ENCODE measurements at places on chromosomes 5 and 9.

- DNase-seq, result no peak
Measured at GRCh38 chr9:123883634-123884033, 46.3 kb downstream of the DENND1A start.

GRCh38 chr5:43412156-43412555 is at the start of gene CCL28:
Gene CCL28 (minus strand): TSS chr5:43412391. CDS start chr5:43412316, 75 bp downstream.
- no peak for DNase-seq

DNA sequence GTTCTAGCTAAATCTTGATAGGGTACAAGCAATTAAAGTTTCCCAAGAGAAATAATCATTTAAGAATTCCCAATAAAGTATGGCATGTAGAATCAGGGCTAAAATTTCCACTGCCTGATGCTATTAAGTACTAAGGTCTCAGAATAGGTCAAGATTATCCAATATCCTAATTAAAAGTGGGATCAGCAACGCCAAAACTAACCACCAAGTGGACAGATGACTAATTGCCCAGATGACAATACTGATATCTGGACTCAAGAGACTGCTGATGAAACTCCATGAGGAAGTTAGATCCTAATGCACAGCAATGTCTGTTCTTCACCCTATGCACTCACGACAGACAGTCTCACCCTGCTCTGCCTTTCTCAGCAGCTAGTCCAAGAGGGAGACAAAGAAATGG is 14.3 kb downstream of the DEPDC1B start:
- no peak for DNase-seq

DNA sequence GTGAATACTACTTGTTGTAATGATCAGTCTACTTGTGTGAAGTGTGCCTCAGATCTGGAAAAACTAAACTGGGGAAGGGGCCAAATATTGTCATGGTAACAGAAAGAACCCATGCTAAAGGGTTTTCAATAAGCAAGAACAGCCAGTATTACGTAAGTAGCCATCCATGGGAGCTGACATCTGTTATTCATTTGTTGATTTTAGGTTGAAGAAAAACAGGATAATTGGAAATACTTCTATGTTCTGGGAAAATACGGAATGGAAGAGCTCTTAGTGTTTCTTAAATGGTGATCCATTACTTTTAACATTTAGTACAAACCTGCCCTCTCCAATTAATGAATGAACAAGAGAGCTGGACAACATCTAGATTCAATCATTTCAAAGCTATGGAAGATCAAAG is 485.8 kb downstream of the NTRK2 start:
- DNase-seq, result peak; percentile 39

- DNase-seq, result no peak
Measured at GRCh38 chr9:137664676-137665075, 45.9 kb downstream of the EHMT1 start.

- peak; percentile 26 for DNase-seq
Measured at GRCh38 chr9:5186416-5187169, 1.2 kb upstream of the INSL6 start.

DNA sequence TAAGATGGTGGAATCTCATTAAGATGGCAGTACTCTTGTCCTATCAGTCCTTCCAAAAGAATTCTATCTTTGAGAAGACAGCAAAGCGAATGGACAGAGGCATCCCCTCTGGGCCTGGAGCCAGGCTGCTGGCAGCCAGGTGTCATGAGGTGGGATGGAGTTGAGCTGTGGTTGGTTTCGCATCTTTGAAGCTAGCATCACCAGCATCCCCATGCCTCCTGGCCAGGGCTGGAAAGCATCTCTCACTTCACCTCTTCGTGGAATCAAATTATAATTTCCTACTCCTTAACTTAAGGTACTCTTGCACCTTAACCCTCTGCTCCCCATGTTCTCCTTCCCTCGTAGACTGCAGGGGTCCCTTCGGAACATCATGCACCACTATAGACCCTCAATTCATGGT is 248.3 kb downstream of the GADD45G start:
- no peak for DNase-seq

DNA sequence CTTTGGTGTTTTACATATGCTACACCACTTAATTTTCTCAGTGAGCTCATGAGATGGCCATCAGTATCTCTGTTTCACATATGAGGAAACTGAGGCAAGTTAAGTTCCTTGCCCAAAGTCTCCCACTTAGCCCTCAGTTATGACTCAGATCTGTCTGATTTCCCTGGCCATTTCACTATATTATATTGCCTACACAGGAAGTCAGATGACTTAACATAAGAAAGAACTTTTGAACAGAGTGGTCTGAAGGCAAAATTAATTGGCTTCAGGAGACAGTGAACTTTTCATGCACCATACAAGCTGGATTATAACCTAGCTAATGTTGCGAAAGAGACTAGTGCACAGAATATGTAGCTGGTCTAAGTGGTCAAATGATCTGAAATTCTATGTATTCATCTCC is 221.6 kb downstream of the NFIB start:
- no peak for DNase-seq

DNA sequence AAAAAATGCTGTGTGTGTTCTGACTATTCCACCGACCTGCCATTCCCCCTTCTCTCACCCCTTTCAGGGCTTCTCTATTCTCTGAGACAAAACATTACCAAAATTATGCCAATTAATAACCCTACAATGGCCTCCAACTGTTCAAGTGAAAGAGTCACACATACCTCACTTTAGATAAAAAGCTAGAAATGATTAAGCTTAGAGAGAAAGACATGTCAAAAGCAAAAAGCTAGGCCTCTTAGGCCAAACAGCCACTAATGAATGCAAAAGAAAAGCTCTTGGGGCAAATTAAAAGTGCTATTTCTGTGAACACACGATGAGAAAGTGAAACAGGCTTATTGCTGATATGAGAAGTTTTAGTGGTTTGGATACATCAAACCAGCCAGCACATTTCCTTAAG is 279.6 kb upstream of the GRAMD2B start:
- DNase-seq, result no peak

DNA sequence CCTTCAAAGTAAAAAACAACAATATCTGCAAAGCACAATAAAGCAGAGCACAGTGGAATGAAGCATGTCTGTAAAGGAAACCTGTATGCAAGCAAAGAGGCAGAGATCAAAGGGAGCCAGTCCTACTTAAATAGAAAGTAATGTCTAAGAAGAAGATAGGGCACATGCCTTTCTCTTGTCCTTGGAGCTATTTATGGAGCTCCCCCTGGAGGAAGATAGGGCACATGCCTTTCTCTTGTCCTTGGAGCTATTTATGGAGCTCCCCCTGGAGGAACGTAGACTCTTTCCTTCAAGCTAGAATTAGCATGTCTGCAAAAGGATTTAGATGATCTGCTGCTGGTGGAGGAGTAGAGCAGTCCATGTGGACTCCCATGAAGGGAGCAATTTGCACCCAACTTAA is 168.1 kb upstream of the RASEF start:
- no peak for DNase-seq

- DNase-seq, result no peak
Measured at GRCh38 chr9:89436326-89436725, 61.6 kb downstream of the SEMA4D start.

- DNase-seq, result no peak
Measured at GRCh38 chr9:87073692-87074091, 126.4 kb upstream of the GAS1 start.

DNA sequence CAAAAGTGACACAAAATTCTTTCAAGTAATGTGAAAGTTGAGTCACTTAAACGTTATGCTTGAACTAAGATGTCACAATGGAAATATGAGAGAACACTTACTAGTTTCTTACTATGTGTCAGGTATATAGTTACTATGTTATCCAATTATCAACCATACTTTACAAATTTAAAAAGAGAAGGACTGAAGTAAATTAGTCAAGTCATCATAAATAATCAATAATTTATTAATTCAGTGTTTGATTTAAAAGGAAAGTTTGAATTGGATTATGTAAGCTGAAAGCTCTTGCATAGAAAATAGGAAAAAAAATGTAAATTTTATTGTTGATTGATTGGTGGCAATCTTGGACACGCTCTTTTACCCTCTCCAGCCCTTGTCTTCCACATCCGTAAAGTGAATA is 76.3 kb downstream of the GABRA1 start:
- DNase-seq, result no peak

DNA sequence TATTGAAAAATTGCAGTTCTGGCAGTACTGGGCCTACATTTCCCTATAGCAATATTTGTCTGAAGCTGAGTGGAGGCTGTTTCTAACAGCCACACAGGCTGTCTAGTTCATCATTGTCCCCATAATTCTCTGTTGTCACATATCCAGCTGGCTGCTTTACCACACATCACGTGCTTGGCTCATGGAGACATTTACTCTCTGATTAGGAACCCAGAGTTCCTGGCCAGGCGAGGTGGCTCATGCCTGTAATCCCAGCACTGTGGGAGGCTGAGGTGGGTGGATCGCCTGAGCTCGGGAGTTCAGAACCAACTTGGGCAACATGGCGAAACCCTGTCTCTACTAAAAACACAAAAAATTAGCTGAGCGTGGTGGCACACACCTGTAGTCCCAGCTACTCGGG is 81.4 kb downstream of the PGM5 start:
- no peak for DNase-seq

DNA sequence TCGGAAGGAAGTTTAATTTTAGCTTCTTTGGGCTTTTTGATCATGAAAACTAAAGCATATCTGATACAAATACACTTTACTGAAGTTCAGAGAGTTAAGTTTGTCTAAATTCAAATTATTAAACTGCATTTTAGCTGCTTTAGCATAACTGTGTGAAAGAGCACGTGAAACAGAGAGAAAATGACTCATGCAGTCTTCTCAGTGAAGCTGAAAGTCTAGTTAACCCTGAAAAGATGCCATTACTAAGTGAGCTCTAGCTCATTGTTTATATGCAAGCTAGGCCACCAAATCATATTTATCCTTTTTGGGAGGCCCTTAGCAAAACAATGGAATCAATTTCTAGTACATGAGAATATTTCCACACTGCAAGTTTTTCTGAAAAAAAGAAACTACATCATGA is 27.6 kb downstream of the TPD52L3 start:
- peak; percentile 54 for DNase-seq

GRCh38 chr9:129221233-129221632 is 43.2 kb upstream of the IER5L start:
- no peak for DNase-seq

GRCh38 chr9:97906236-97906831 is 16.0 kb downstream of the TRMO start:
- DNase-seq, result peak; percentile 29

DNA sequence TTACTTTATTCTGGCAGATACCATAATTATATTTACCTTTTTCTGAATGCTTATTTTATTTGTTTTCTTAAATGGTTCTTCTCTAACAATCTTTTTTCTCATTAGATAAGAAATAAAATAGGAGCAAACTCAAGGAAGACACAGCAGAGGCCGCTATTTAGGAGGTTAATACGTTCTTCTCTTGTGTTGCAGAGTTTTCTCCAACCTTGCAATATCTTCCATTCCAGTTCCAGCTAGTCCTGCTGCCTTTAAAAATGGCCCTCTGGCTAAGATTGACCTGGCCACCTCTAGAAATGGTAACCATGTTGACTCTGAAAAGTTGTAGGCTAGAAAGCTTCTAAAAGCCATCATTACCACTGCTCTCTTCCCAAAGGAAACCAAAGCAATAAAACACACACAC is 718.8 kb downstream of the MAT2B start:
- DNase-seq, result no peak

DNA sequence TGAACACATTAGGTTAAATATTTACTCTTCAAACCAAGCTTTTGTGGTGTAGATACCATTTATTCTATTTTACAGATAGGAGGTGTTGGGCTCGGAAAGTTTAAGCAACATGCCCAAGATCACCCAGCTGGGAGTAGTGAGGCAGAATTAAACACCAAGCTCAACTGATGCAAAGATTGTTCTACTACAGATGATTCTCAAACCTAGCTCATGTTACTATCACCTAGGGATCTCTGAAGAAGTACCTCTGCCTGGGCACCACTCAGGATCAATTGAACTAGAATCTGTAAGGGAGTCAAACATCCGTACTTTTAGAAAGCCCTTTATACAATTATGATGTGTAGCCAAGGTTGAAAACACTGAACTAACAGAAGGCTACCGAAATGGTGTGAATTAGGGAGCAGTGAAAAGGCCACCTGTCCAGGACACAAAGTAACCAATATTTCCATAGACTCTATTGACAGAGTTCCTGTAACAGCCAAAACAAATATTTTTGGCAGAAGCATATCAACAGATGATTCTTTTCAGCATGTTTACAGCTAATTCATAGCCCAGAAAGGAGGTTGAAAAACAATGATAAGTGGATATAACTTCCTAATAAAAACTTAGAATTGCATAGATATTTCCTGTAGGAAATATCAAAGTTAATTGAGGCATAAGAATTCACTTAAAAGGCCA is 158.5 kb upstream of the PTGER4 start:
- no peak for DNase-seq

DNA sequence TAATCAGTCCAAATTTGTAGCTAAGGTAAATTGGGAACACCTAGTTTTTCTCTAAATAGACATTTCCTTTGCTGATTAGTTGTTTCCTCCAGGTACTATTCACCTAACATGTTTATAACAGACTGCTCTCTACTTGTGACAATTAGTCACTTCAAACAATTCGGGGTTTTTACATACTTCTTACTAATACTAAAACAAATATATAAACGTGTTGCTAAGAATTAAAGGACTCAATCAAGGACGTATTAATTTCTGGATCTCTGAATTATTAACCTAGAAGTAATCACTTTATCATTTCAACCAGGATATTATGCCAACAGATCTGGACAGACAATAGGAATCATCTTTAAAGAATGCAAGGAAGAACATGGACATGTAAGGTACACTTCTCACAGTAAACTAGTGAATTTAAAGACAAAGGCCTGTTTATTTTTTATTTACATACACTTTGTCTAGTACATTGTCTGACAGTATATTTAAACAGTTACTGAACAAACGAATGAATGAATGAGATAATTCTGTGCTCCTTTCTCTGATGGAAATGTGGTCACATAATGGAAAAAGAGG is 22.3 kb downstream of the PJA2 start:
- no peak for DNase-seq

GRCh38 chr5:72355706-72356299 is 35.6 kb downstream of the PTCD2 start:
- no peak for DNase-seq

DNA sequence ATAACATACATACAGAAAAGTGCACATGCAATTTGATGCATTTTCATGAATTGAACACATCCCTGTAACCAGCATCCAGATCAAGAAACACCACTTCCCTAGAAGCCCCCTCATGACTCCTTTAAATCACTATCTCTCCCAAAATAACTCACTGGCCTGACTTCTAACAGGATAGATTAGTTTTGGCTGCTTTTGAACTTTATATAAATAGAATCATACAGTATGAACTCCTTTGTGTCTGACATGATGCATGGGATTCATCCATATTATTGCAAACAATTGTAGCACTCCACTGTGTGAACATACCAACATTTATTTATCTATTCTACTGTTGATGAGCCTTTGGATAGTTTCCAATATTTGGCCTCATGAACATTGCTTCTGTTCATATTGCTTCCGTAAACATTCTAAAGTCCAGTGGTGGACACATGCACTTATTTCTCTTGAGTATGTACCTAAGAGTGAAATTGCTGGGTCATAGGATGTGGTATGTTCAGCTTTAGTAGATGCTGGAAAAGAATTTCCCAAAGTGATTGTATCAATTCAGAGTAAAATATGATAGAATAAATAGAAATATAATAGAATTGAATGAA is 148.7 kb upstream of the GDNF start:
- DNase-seq, result no peak
